Thymus (tissue), 14 donors: ENCODE measurements at places on chromosomes 5 and 9. TPM values are rescaled to one million over a fixed set of nuclear protein-coding genes. Genes with fewer than 3 reads are reported as not detected.

The SHOC1 gene
- polyA plus RNA-seq: 0.14 TPM

The PKD2L2 gene
- polyA plus RNA-seq: 0.07 TPM

DNA sequence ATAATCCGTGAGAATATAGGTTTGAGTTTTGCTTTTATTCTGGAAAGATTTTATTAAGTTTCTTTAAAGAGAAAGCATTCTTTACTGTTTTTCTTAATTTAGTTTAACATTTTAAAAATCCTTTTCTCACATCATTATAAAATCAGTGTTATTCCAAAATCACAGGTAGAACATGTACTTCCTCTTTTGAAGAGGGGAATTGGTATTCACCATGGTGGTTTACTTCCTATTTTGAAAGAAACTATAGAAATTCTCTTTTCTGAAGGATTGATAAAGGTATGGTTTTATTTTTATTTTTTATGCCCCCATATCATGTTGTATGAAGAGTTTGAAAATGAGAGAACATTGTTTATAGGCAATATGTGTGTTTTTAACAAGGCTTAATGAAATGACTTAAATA, 43.0 kb downstream of the MTREX start:
- no peak for DNase-seq

DNA sequence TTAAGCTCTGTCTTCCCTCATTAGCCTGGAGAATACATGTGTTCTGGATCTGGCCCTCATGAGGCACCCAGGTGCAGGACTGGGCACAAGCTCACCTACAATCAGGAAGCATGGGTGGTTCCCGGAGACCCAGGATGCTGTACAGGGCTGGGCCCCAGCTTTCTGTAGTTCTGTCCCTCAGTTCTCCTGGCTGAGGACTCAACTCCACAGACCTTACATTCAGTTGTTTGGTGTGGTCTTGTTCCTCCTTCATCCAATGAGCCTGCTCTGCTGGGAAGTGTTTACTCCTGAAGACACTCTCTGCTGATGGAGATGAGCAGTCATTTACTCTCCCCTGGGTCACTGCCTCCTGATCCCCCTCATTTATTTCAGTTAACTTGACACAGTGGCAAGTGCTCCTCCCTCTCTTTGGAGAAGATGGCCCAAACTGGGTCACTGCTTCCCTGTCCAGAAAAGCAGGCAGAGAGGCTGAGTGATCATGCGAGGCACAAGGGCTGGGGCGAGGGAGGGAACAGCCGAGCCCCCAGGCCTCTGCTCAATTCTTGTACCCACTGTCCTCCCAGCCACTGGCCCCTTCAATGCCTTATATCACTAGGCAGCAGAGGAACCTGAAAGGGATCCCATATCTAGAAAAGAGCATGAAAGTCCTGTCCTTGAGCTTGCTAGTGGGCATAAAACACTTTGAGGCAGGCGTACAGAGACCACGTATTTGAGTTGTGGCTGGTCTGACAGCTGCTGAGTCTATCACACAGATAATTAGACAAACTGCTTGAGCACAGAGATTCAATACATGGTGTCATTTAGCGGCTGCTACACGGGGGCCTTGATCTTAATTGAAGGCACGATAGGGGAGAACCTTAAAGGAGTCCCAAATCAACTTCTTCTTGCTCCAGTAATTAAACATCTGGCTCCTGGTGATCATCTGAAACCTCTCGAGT, 221.7 kb downstream of the FSTL4 start:
- DNase-seq: no peak

DNA sequence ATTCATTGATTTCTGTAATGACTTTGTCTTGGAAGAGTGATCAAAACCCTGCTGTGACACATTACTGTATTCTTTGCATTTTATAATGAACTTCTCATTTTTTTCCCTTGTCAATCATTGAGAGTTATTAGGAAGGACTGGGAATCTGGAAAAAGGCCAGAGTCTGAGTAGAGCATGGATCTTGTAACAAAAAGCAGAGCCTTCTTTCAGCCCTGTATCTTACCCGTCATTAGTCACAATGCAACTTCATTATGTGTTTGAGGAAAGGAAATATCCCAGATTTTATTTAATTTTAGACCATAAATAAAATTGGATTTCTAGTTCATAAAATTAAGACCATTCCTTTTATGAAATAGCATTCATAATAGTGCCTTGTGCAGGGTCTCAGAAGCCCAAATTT, 131.4 kb downstream of the ARHGEF28 start:
- DNase-seq: no peak

- DNase-seq: no peak
Observed at GRCh38 chr5:161546470-161547301, at the start of gene GABRB2. GABRB2 (minus strand) TSS chr5:161546725; CDS start chr5:161546643, 82 bp downstream.

DNA sequence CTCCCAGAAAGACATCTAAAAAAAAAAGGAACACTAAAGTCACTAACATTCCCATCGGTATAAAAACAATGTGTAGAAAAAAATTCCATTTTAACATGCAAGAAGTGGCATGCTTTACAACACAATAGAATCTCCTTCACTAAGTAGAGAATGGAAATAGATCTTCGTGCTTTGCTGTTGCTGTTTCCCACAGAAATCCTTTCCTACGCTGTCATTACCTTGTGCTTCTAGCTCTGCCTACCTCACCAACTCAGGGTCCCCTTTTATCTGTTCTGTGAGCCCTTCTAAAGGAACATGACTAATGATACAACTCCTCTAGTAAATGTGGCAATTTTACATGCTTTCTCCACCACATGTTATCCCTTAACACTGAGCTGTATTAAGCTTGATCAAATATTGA, 202.9 kb downstream of the MCTP1 start:
- no peak for DNase-seq

DNA sequence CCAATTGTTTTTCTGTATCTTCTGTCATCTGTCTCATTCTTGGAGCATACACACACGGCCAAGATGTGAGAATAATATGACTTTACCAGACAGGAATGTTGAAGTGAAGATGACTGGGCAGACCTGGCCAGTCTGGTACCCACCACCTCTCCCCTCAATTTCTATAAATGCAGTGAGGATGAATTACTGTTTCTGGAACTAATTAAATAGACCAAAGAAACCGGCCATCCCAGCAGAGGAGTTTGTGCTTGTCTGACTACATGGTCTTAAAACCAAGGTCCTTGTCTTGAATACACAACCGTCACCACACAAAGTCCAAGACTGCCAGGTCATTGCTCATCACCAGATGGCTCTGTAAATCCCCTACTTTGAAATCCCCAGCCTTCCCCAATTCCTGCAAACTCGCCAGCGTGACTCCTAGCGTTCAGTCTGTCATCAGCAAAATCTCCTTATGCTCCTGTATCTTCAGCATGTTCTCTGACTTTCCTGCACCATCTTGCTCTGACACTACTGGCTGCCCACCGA, 147.2 kb downstream of the PDE4D start:
- no peak for DNase-seq

GRCh38 chr5:132224716-132225115, 2.9 kb downstream of the P4HA2 start:
- DNase-seq: no peak
